Stimulated activated CD8-positive, alpha-beta memory T cell treated with anti-CD3 and anti-CD28 coated beads, Interleukin-4, amount 100 ng/mL, for 48 hours (primary cell): ENCODE measurements at places on chromosomes 2 and 18.

- peak; percentile 82 for DNase-seq
Observed at GRCh38 chr2:112481528-112482233, at the start of gene TTL. Gene TTL (plus strand): TSS chr2:112482156. CDS start chr2:112482345, 189 bp downstream.

DNA sequence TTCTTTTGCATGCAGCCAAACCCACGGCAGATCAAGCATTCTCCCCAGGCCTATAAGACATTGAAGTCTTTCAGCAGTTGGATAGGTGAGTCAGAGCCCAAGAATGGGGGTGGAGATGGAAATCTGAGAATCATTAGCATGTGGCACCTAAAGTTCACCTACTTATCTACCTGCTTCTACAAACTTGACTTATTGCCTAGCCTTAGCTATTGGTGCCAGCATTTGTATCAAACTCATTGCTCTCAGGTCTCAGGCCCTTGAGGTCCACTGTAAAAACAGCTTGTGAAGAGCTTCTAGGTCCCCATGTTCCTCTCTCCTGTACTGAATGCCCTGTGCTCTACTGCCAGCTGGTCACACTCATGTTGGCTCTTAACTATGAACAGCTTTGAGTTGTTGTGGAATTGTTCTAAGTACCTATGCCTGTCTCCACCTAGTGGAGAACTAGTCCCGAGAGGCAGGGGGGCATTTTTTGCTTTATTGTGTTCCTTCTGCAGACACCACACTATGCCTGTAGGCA is 278.4 kb upstream of the SPRED2 start:
- no peak for DNase-seq

DNA sequence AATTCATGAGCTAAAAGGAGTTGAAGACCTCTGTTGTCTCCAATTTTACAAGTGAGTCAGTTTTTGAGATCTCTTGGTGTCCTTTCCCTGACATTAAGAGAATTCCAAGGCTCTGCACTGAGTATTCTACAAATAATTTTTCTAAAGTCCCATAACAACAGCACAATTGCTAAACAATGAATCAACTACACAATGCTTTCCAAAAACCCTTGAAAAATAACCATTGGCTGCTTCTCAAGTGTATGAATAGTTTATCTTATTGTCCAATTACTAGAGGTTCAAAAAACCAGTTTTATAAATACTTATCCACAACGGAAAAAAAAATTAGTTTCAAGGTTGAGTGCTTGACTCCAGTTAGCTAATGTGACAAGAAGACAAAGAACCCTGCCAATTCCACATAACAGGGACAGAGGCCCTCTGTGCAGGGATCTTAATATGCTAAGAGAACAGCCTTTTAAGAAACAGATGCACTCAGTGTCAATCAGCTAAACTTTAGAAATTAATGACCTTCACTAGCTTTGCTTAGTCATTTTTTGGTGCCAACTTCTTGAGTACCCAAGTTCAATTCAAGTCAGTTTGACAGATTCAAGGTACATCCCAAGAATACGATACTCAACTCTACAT is 266.6 kb upstream of the CYP26B1 start:
- DNase-seq, result no peak

- DNase-seq, result no peak
Observed at GRCh38 chr2:203167751-203168150, 71.1 kb upstream of the CYP20A1 start.

DNA sequence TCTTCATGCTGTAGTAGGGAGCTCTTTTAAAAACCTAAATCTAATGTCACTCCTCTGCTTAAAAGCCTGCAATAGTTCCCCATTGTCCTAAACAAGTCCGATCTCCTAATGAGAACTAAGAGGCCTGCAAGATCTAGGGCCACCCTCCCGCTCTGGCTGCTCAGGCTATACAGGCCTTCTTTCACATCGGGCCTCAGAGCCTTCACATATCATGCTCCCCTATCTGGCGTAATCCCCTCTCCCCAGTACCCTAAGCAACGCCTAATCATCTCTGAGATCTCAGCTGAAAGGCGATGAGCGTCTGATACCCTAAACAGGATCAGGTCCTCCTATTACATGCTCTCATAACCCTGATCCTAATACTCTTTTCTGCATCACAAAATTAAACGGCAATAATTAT is 1.9 kb downstream of the MAP4K3 start:
- DNase-seq, result no peak
